ENCODE measurements at places on chromosomes 5 and 9.

DNA sequence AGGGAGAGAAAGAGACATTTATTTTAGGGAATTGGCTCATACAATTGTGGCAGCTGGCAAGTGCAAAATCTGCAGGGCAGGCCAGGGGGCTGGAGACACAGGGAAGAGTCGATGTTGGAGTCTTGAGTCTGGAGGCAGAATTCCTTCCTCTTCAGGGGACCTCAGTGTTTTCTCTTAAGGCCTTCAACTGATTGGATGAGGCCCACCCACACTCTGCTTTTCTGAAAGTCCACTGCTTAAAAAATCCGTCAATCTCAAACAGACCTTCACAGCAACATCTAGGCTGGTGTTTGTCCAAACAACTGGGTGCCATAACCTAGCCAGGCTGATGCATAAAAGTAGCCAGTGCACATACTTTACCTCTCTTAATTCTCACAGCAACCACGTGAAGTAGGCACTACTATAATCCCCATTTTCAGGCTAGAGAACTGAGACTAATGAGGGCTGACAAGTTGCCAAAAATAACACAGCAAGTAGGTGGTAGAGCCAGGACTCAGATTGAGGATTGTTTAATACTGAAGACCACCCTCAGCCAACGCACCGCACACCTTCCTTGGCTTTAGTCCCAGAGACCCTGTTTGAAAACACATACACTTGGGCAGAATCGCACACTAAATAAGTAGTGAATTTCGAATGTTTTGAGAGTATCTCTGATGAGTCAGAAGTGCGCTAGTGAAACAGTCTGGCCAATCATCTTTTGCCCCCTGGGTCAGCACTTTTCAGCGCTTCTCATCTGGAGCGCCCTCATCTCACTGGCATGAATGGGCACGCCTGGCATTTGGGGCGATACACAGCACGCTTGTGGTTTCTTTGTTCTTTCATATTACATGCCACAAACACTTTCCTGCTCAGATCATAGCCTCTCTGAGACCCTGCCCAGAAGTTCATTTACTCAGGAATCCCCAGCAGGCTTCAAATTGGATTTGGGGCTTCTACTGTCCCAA, 591.4 kb downstream of the CCDC171 start:
- DNase-seq, result no peak

- DNase-seq, result peak; percentile 98
Measured at GRCh38 chr9:95494416-95495371, 22.1 kb downstream of the PTCH1 start.

- no peak for DNase-seq
Measured at GRCh38 chr9:99873531-99873930, 32.9 kb upstream of the STX17 start.

DNA sequence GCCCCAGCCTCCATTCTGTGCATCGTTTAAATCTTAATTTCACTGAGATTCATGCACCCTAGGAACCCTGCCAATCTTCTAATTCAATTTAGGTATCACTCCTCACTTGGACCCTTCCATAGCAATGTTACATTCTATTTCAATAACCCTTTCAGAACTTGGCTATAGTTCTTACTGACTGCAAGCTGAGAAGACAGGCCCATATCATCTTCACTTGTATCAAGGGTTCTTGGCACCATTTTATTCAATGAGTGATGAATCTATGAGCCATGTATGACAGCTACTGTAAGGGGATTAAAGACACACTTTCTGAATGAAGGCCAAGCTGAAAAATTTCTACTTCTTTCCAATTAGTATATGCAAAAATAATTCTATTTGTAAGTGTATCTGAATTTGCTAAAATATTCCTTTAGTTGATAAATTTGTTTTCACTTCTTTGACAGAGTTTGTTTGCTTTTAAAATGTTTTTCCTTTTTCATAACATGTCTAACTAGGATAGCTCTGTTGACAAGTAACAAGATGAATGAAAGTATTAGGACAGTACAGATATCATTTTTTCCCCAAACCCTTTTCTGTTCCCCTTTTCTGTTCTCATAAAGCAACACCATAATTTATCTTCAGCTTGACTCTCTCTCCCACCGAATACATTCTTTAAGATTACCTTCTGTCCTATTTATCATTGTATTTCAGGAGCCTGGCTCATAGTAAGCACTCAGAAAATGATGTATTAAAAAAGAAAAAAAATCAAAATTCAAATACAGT, 9.6 kb downstream of the ITGA2 start:
- no peak for DNase-seq

GRCh38 chr5:150035139-150035895, 34.8 kb downstream of the HMGXB3 start:
- peak; percentile 72 for DNase-seq

DNA sequence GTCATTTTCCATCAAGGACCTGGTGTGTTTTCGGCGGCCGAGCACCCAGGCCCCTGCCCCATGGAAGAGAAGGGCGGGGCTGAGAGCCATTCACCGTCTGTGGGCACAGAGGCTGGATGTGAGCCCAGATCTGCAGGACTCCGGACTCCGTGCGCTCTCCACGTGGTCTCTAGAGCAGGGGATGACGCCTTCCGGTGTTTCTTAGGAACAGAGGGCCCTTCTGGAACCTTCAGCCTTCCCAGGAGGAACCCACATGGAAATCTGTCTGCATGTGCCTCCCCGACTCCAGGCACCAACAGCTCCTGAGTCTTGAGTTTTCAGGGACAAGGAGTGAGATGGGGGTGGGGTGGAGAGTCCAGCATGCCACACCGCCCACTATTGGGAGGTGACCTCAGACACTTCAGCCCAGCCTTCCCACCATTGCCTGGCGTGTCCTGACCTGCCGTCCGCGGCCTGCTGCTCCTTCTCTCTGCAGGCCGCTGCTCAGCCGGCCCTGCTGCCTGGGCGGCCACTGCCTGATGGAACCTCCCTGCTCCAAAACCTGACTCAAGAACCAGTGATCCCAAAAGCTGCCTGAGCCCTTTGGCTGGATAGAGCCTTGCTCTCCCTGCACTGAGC, 2.4 kb upstream of the RXRA start:
- DNase-seq, result no peak

DNA sequence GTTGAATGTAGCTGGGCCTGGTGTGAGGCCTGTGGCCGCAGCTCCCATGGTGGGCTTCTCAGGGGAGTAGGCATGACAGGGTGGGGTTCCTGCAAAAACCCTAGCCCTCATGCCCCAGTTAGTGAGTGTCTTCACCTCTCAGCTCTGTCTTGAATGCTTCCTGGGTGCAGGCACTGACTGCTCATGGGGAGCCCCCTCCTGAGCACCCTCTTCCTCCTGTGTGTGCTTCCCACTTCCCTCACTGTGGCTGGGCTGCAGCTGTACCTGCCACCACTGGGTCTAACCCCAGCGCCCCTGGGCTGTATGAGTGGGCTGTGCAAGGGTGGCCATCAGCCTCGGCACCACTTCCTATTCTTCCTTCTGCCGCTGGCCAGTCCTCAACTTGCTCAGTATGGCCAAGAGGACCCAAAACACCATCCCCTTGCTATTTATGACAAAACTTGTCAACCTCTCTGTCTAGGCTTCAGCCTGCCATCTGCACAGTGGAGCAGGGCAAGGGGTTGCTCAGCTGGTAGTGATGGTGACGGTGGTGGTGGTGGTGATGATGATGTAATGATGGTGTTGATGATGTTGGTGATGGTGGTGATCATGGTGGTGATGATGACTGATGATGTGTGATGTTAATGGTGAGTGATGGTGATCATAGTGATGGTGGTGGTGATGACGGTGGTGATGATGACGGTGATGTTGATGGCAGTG, 67.5 kb downstream of the RXRA start:
- no peak for DNase-seq

All from OCI-LY7 (cell line).